ENCODE measurements at places on chromosomes 3 and 15.
A peak's percentile ranks its signal among the peaks of the same experiment; 100 is the strongest.

GRCh38 chr3:112464264-112464663, 35.0 kb downstream of the BTLA start:
- DNase-seq = no peak

DNA sequence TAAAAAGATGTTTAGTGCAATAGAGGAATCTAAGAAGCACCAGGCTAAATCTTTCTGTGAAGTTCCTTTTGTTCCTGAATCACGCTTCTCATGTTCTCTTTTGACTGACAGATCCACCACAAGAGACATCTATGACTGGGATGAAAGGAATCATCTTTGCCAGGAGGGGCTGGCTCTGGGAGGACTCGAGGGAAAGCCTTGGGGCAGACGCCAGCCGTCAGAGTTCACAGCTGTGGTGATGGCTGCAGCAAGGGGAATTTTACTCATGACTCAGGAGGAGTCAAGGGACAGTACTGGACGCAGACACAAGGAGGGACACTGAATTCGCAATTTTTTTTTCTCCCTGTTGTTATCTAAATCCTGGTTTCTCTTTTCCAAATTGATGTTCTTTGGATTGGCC, 38.7 kb downstream of the C3orf38 start:
- DNase-seq = no peak

- DNase-seq = no peak
Observed at GRCh38 chr15:40747685-40748631, 7.1 kb downstream of the RMDN3 start.

DNA sequence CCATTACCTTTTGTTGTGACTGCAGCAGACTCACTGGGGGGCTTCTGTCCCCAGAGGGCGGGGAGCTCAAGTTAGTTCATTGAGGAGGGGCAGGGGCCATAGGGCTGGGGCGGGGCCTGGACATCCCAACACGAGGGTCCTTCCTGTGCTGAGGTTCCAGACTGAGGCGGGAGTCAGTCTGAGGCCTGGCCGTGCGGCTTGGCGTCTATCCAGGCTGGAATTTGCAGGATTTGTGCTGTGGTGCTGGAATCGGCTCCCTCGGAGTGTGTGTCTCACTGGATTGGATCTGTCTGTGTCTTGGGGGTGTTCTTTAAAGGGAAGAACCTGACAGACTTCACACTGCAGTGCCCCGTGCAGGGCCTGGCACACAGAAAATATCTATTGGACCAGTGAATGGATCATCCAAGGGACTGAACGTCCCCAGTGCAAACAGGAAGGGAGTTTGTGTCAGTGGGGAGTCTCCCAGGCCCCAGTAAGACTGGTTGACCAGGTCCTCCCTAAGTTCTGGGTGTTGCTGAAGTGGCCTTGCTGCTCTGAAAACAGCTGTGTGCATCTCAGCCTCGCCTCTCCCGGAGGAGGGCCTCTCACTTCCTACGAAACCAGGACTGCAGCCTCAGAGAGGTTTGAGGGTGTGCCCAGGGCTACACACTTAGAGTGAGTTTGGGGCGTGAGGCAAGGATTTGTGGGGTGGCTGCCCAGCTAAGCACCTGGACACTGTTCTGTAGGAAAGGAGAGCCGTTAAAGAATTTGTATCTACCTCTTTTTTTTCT, 26.1 kb downstream of the GOLGA6L2 start:
- DNase-seq = no peak

DNA sequence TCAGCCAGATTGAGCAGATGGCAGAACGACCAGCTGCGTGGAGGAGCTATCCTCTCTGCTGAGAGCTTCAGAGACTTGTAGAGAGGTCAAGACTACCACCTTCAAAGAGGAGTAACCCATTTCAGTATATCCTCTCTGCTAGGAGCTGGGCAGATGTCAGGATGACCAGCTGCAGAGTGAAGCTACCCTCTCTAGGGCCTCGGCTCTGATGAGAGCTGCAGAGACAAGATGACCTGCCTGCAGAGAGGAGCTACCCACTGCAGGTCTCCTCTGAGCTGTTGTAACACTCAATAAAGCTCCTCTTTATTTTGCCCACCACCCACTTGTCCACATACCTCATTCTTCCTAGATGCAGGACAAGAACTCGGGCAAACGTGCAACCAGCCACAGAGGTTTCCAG, 1522.7 kb downstream of the OTOL1 start:
- no peak for DNase-seq

DNA sequence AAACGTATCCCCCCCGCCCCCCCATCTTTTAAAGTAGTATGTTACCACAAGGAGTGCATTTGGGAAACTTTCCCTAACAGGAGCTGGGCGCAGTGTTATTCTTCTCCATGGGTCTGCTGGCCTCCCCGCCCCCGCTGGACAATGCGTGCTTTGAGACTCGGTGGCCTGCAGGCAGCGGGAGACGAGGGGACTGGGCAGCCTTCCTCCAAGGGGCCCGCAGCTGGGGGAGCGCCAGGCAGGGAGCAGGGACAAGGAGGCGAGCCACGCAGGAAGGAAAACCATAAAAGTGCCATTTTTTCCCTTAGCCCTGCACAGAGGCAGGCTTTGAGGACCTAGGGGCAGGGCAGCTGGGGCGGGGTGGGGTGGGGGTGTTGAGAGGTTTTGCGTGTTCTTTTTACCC, 14.1 kb downstream of the SOX2 start:
- DNase-seq = no peak

DNA sequence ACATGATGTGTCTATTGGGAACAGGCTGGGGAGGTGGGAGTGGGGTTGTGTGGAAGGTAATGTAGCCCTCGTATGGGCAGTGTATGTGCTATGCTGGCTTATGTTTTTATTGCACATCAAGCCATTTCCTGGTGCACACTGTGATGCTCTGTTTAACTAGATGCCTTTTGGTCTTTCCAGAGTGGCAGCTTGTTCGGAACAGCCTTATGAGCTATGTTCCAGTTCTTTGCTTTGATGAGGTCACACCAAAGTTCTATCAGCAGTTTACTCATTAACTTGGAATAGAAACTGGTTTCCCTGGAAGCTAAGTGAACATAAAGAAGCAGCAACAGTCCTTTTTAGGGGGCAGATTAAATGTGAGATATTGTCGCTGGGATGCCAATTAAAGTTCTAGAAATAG, 133.9 kb downstream of the DIPK2A start:
- DNase-seq = no peak

DNA sequence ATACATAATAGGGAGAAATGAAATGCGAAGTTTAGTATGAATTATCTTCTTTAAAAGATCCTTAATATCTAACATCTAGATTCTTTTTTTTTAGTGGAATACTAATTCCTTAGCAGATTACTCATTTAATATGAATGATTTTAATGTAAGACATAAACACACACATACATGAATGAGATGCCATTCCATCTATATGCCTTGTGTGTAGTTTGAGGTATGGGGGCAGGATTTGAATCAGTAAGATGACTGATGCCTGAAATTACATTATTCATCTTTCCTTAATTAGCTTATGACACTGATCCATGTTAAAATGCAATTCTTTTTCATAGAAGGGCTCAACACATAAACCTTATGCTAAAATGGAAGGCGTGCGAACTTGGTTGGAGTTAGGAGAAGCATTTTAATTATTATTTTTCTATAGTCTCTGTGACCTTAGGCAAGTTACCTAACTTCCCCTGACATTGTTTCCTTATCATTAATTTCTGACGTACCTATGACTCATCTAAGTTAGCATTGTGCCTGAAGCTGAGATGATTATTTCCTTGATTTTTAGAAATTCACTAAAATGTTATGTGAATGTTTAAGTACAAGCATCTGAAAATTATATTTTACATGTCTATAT, 10.8 kb upstream of the BNIP2 start:
- DNase-seq = peak; percentile 83

DNA sequence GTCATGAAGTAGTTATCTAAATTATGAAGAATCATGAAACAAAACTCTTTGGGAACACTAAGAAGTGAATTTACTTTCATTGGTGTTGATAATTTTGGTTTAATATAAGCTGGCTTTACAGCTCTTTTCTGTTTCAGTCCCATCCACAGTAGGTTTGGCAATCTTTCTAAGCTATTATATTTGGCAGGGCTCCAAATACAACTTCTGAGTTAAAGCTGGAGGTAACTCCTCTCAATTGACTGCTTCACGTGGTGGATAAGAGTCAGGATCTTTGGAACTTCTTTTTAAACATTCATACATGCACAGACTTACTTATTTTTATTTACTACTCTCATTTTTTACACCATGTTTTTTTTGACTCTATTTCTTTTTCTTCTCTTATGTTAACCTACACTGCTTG, 106.5 kb upstream of the EPHA3 start:
- DNase-seq = peak; percentile 26

DNA sequence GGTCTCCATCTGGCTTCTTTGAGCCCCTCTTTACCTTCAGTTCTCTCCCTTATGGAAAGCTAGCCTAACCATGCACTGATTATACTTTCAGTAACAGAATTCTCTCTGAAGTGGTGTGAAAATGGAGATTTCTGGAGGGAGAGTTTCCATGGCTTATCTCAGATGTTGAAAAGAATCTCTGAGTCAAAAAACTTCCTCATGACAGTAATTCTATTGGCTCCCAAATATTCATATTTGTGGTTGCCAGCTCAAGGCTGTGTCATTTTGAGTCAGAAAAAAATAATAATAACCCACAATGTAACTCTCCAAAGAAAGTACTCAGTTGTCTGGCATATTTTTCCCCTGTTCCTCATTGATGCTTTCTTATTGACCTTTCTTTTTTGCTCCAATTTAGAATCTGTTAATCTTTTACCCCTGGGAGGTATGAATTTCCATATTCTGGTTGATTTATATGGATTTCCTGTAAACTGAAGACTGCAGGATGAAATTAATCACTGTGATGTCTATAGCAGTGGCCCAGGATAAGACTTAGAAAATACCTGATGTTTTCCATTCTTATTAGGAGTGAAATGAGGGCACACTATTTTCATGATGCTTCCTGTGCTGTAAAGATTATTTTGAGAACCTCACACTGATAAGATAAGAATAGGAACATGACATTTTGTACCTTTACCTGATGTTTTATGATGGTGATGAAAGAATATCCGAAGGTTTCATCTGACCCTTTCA, 149.5 kb upstream of the EPHA3 start:
- DNase-seq = peak; percentile 84

DNA sequence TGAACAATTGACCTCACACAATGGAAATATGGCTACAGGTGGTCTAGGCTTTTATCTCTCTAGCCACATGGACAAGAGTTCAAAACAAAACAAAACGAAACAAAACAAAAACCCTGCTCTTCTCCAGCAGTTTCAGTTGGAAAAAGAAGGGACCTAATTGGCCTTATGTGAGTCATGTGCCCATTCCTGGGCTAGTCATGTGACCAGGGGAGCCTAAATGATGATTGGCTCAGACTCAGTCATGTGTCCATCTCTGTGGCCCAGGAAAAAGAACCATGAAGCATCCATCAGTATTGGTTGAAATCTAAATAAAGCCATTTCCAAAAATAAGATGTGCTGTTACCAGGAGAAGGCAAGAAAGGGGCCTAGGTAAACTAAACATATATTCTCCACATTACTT, 96.8 kb downstream of the ANXA2 start:
- no peak for DNase-seq

DNA sequence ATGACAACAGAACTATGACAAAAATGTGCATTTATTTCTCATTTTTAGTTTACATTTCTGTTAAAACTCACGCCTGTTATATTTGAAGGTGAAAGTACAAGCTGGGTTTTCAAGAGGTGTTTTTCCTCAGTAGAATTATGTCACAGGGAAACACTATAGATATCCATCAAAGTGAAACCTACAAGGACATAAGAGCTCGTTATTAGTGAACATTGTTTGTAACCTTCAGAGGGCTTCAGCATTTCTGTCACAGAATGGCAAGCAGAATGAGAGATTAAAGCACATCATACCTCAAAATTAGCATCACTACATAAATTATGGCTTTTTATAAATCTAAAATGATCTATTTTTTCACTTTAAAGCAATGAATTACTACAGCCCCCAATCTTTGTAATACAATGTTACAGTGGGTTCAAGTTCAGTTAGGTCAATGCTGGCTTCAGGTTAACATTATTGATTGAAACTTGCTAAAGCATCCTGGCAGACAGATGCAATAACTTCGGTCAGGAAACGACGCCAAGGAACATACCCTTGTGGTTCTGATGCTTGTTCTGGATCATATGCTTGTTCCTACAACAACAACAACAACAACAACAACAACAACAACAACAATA, 405.6 kb downstream of the CADM2 start:
- DNase-seq = no peak

- DNase-seq = no peak
Observed at GRCh38 chr3:147394884-147395225, 11.5 kb downstream of the ZIC4 start.

- DNase-seq = no peak
Observed at GRCh38 chr3:8455526-8456411, 45.9 kb upstream of the LMCD1 start.

- no peak for DNase-seq
Observed at GRCh38 chr15:53911431-53911830, 66.8 kb upstream of the UNC13C start.

GRCh38 chr3:189001559-189001958, 170.2 kb upstream of the TPRG1 start:
- DNase-seq = peak; percentile 91

DNA sequence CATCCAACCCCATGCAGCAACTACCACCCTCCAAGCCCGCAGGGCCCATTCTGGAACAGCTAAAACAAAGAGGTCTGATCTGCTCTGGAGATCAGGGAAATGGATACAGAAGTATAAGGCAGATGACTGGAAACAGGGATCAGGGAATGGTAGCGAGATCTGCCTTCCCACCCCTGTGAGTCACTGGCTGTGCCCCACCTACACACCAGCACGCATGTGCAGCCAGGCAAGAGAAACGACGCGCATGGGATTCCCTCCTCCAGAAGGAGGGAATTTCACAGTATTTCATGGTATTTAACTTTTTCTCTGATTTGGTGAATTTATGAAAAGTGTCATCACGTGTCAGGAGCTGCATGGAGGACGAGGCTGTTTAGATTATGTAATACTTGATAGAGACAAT, 116.7 kb downstream of the ARRDC4 start:
- peak; percentile 16 for DNase-seq

DNA sequence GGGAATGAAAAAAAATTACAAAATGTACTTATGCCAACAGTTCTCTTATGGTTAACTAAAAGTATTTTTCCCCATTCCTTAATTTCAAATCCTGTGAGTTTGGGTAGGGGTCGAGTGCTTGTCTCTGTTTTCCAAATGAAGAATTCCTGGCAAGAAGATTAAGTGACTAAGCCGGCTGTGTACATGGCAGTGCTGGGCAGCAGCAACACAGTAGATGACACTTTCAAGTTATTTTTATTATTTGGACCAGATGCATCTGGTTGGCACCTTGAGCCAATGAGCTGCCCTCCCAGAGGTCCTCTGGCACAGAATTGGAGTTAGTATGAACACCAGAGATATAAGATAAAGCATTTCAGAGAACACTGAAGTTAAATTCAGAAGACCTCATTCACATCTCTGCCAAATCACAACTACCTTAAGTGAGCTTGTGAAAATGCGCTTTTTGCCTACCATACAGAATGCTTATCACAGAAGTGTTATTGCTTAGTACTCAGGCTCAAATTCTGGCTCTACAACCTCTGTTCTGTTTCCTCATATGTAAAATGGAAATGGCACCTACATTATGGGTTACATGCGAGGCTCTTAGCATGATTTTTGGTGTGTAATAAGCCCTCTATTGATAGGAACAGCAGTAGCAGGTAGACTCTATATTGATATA, 256.9 kb downstream of the UBE2E2 start:
- DNase-seq = no peak
